ENCODE measurements at places on chromosomes 11 and 22.

- no peak for DNase-seq
These were observed 4.9 kb downstream of the IGF2 start for GRCh38 chr11:2134022-2135010.

DNA sequence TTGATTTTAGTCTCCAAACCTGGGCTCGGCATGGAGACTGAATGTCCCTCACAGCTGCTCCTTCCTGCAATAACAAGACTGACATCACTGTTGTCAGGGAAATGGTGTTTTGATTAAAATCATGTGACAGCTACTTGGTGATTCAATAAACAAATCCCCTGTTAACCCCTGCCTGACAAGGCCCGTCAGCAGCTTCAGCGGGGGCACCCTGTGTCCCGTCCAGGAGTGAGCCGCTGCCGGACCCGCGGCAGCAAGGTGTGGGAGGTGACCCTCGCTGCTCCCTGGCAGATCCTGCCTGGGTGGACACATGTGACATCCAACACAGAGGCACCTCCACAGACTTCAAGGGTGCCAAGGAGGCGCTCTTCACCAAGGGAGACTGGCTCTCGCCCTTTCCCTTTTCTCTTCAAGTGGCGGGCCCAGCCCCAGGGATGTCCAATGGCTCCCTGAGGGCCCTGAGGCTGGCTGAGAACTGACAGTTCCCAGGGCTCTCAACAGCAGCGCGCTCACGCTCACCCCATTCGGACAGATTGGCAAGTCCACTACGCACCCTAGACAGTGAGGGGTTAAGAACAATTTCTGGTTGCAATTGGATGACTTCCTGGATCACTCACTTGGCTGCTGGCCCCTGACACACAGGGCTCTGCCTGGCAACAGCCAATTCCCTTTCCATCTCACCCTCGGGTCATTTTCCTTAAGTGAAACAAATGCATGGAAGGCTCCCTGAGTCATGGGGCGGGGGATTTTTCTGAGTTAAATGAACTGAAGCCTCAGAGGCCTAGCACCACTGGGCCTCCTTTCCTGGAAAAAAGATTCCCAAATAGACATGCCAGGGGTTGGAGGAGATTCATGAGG lies 30.7 kb downstream of the PPP2R1B start:
- DNase-seq: peak; percentile 98

- DNase-seq: no peak
These were observed 31.3 kb downstream of the ATXN10 start for GRCh38 chr22:45702981-45703380.

GRCh38 chr22:20418211-20418788 lies 19.3 kb downstream of the SCARF2 start:
- DNase-seq: peak; percentile 79

DNA sequence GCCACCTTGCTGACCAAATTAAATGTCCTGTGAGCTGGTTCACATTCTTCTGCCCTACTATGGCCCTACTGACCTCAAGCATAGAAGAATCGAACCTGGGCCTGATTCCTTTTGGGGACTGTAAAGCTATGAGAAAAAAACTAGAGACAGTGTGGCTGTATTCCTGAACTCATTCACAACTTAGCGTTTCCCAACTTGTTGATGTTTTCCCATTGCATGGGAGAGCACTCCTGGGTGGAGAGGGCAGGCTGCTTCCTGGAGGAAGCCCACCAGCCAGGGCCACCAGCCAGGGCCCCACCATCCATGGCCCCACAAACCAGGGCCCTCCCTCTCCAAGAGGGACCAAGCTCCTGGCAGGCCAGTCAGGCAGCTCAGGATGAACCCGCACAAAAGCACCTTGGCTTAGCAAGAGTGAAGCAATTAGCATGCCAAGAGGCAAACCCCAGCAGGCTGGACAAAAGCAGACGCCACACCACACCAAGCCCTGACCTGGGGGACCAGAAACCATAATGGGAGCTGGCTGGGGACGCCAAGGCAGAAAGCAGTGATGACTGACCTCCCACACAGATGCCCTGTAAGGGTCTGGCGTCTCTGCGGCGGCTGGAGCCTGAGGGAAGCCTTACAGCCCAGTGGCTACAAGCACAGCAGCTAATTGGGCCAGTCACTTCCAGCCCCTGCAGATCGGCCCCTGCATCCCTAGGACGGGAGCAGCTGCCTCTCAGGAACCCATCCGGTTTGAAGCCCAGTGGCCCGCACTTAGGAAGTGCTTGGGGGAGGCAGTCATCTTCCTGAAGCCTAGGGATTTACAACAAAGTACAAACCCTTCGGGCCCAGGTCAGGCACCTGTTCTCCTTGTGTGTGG lies 2.1 kb downstream of the CERK start:
- DNase-seq: no peak

GRCh38 chr11:43589601-43590250 lies 90.8 kb upstream of the HSD17B12 start:
- DNase-seq: no peak

DNA sequence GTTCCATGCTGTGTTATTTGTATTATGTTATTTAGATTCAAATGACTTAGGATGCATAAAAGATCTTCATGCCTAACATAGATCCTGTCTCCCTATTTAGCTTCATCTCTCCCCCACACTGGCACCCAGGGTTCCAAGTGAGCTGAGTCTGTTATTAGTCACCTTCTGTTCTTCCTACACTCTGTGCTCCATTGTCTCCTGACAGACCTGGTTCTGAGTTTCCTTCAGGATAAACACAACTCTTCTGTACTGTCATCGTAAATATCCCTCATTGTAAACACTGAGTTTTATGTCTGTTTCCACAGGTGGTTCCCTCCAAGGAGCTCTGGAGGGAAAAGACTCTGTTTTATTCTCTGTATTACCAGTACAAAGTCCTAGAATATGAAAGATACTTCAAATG lies 8.7 kb downstream of the MMP26 start:
- no peak for DNase-seq

DNA sequence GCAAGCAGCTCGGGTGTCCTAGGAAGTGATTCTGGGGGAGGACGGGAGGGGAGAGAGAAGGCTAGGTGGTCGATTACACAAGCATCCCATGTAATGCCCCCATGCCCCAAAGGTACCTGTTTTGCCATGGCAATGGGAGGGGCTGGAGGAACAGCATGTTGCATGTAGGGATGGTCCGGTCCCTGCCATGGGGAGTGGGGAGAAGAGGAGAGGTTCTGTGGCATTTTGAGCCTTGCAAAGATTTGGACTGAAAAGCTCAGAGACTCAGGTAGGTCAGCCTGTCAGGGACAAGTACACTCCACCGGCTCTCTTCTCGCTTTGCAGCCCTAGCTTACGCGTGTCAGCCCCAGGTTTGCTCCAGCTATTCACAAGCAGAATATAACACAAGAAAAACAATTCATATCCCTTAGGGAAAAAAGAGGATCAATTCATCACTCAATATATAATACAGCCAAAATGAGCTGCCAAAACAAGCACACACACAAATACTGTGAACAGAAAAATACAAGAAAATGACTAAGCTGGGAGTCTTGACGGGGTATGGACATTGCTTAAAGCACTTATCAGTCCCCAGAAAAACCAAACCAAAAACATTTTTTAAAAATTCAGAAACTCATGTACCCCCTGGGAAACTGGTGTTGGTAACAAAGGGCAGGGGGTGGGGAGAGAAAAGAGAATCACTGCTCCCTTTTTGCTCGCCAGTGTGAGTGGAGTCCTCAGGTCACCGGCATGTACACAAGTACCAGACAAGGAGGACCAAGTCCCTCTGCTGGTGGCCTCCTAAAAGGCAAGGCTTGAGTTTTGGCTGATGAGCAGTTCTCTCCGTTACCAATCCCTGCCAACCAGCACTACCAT lies 21.6 kb downstream of the APOL5 start:
- DNase-seq: no peak

- no peak for DNase-seq
These were observed 13.5 kb upstream of the GRAMD1B start for GRCh38 chr11:123416566-123416965.

GRCh38 chr22:45424241-45424731 lies 10.8 kb downstream of the RIBC2 start:
- DNase-seq: no peak

- DNase-seq: no peak
These were observed 8.7 kb upstream of the MS4A4E start for GRCh38 chr11:60251485-60252212.

DNA sequence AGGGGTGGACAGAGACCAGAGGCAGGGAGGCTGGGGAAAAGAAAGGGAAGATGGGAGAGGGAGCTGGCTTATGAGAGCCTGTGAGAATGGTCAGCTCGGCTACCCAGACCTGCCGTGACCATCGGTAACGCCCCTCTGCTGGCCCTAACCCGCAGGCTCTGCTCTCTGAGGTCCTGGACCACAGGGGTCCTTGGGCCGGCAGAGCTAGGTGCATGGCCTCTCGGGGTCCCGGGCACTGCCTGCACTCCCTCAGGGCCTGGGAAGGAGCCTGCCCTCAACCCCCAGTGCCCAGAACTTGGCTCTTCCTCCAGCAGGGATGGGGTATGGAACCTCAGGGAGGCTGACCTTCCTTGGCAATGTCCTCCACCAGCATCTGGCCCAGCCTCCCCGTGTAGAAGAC lies 13.2 kb downstream of the GGT5 start:
- no peak for DNase-seq

GRCh38 chr22:47064016-47064415 lies 301.6 kb downstream of the TBC1D22A start:
- no peak for DNase-seq

GRCh38 chr11:27471589-27472397 lies 797 bp downstream of the LGR4 start:
- no peak for DNase-seq

GRCh38 chr22:50307890-50308596 lies 597 bp upstream of the PLXNB2 start:
- no peak for DNase-seq

GRCh38 chr11:130308886-130309285 lies 5.8 kb downstream of the ZBTB44 start:
- no peak for DNase-seq

DNA sequence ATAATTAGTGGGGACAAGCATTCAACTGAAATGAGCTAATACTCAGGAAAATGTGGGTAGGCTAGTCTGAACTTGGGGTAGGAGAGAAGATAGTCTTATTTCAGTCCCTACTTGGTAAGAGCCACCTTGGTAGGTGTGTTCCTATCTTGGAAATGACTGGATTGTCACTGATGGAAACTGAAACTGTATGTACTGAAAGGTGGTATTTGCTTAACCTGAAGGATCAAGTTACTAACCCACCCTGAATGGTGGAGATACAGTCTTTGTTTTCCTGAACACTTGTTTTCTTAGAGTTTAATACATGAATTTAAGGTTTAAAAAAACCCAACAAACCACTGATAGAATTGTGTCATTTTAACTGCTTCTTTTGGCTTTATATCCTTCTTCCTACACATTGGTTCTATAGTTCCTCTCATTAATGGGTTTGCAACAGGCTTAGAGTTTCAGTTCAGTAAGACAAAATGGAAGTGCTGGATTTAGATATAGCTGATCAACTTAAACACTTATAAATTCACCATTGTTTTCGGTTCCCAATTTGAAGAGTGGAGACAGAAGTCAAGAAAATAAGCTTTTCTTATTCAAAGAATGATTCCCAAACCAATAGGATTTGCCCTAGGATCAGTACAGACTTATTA lies 4.2 kb downstream of the FAR1 start:
- no peak for DNase-seq

All from fibroblast of skin of right biceps (primary cell).